ENCODE measurements at places on chromosomes 1 and 21.

DNA sequence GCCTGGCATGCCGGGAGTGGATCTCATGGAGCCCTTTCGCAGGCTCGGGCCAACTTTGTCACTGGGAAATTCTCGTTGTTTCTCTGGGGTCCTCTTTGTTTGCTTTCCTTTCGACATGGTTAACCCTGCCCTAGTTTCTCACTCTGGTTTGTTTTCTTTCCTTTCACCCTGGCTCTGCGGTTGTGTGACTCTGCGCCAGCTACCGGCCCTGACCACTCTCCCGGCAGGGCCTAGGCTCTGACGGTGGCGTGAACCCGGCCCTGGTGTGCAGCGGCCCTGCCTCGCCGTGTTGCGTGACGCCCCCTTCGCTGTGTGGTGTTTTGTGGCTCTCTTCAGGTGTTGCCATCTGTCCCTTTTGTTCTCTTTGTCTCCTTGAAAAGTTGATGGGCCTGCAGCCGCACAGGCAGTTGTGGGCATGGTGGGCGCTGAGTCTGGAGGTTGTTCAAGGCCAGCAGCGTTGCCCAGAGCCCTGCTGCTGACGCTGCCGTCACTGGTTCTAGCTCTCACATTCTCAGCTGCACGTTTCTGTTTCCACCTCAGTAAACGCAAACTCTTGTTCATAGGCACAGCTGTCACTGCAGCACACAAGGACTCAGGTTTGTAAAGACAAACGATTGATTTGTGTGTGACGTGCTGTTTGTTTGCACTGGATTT is 64.6 kb upstream of the DIP2A start:
- DNase-seq, result no peak

DNA sequence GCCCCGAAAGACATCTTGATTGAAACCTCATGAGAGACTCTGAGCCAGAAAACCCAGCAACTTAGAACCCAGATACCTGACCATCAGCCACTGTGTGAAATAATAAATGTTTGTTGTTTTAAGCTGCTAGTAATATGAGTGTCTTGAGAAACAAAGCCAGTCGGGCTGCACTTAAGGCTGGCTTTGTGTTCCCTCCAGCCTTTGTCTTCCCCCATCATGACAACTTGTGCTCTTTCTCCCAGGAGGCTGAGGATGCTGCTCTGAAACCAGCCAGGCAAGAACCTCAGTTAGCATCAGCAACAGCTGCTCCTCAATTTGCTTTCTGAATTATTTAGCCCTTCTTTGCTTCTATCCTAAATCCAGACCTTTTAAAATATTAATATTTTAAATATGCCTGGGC is 78.2 kb downstream of the SLC16A1 start:
- DNase-seq, result no peak

DNA sequence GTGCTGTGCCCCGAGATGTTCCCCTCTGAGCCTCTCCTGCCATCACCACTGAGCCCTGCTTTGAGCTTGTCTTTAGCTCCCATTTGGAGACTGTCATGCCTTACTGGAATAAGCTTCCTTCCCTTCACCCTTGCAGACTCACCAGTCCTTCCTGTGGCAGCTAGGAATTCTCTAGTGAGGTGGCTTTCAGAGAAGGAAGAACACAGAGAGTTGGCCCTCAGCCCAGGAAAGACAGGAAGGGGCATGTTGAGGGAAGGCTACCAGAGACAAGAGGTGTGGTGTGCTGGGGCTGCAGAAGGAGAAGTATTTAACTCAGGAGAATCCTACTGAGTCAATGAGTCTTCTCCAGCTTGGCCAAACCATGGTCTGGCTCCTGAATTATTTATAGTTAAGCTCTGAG is 76.3 kb downstream of the UCK2 start:
- DNase-seq, result no peak

DNA sequence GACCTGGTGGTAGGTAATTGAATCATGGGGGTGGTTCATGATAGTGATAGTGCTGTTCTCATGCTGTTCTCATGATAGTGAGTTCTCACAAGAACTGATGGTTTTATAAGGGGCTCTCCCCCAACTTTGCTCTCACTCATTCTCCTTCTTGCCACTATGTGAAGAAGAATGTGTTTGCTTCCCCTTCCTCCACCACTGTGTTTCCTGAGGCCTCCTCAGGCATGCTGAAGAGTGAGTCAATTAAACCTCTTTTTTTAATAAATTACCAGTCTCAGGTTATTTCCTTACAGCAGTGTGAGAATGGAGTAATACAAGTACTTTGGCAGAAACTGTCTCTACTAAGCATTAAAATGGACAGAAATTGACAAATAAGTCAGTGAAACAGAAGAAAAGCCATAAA is 21.6 kb downstream of the RAB3GAP2 start:
- no peak for DNase-seq

DNA sequence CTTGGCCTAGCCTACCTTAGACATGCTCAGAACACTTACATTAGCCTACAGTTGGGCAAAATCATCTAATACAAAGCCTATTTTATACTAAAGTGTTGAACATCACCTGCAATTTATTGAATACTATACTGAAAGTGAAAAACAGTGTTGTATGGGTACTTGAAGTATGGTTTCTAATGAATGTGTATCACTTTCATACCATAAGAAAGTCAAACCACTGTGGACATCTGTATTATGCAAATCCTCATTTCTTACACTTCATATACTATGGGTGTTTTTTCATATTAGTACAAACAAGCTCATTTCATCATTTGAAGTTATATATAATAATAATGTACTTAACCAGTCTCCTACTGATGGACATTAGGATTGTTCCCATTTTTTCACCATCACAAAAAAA is 41.2 kb downstream of the TDRD5 start:
- DNase-seq, result no peak

DNA sequence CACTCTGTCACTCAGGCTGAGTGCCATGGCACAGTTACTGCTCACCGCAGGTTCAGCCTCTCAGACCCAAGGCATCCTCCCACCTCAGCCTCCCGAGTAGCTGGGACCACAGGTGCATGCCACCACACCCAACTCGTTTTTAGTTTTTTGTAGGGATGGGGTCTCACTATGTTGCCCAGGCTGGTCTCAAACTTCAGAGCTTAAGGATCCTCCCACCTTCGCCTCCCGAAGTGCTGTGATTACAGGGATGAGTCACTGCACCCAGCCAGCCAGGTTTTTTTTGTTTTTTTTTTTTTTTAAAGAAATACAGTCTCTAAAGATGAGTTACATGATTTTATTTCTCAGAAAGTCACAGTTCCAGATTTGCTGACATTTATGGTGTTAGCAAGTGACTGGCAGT is 29.0 kb downstream of the BACE2 start:
- no peak for DNase-seq

DNA sequence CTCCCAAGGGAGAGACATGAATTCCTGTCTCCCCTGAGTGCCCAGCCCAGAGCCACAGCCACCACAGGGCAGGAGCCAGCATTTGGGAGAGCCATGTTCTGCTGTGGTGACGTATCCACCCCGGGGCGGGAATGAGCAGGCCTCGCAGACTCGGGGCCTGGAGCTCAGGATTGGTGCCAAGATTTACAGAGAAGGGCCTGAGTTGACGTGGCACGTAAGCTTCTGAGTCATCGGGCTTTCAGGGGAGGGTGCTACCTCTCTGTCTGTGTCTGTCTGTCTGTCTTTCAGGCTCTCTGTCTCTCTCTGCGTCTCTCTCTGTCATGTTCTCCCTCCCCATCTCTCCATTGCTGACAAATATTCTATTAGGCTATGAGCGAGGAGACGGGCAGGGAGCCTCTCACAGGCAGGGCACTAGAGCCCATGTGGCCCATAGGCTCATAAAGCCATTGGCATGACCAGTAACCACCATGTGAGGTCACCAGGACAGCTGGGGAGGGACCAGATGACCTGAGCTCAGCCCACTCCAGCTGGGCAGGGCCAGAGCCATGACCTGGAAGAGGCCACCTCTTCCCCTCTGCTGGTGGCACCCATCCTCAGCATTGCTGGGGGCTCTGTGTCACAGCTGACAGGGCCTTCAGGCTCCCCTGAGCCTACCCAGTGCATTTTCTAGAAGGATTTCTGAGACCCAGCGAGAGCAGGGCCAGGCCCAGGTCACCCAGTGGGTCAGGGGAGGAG is 300.0 kb upstream of the VAMP3 start:
- DNase-seq, result peak; percentile 10

DNA sequence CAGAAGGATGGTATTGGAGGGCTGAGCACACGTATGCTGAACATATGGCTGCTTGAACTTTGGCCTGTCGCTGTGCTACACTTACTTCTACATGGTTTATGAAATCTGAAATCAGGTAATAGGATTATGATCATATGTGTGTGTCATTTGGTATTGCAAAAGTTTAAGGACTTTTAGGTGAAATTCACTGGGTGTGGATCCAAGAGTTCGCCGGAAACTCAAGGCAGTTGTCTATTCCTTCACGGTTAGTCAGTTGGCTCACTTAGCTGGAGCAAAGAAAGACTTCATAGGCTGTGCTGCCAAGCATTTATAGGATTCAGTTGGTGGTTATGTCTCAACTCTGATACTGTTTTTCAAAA is 927 bp downstream of the UAP1 start:
- peak; percentile 62 for DNase-seq

Data from NB4 (cell line).